Stimulated activated CD4-positive, alpha-beta T cell treated with anti-CD3 and anti-CD28 coated beads, Interleukin-1b, Interleukin-23, amount 100 ng/mL, for 1 hour (primary cell): ENCODE measurements at places on chromosomes 4 and X.

DNA sequence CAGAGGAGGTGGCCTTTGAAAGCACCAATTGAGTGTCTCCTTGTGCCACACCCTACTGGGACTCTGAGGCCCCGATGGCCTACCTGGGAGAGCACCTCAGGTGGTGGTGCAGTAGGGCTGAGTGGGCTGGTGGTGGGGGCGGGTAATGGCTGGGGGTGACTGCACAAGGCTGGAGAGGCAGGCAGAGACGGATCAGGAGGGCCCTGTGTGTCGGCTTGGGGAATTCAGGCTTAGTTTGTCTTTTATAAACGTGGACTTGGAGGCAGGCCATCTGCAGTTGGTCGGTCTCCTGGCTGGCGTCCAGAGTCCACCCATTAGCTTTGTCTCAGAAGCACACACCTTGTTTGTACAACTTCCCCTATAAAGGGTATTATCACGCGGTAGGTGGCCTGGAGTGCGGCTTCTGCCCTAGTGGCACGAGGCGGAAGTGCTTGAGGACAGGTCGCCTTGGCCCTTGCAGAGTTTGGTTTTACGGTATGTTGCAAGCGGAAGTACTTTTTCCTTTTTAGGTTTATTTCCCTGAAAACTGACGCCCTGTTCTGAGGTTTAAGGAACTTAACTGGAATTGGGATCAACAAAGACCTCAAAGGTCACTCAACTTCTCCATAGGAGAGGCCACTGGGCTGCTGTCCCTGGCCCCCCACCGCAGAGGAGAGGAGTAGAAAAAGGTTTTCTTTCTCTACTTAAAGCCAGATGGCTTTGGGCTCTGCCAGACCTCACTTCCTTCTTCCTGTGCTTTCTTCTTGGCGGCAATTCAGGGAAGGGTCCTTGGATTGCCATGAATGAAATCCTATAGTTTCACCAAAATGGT, 8.0 kb downstream of the TBC1D14 start:
- no peak for DNase-seq

- DNase-seq = no peak
Measured at GRCh38 chr4:129364747-129365452, 268.9 kb downstream of the C4orf33 start.

GRCh38 chr4:139951021-139951420, 203.0 kb downstream of the MAML3 start:
- no peak for DNase-seq

DNA sequence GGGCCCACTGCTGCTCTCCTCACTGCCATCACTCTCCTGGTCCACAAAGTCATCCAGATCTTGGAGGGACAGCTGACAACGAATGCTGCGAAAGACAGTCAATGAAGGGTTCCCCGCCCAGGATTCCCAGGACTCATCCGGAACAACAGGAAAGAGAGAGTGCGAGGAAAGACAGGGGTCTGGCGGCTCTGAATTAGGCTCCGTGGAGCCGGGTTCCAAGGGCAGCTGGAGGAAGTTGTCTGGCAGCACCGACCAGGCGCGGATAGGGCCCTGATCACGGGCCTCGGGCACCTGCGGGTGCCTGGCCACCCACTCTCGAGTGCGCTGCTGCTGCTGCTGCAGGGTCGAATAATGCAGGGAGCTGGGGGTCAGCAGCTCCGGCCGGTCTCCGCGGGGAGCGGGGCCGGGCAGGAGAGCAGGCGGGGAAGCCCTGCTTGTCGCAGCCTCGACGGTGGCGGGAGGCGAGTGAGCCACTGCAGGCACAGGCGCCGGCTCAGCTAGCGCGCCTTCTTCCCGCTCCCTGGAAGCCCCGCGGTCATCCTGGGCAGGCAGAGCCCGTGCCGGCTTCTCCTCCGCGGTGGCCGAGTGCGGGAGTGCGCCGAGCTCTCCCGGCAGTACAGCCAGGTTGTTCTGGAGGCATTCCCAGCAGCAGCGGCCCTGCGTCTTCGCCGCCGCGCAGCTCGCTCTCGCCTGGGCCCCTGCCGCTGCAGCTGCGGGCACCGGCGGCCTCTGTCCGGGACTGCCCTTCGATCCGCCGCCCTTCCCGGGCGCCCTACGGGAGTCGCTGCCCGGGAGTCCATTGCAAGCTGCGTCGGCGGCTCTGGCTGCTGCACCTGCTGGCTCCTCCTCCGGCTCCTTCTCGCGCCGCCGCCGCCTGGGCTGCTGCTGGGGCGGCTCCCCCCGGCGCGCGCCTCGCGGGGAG, 1.1 kb downstream of the SOWAHB start:
- no peak for DNase-seq
